Left forelimb (tissue), 1 donor: ENCODE measurements at places on chromosomes 4 and X.

- peak; percentile 90 for DNase-seq
These were observed at the start of gene FAM241A for GRCh38 chr4:112145326-112145789. FAM241A (plus strand) TSS chr4:112145454; CDS start chr4:112145581, 127 bp downstream.

- no peak for DNase-seq
These were observed 9.8 kb downstream of the ZIC3 start for GRCh38 chrX:137575596-137576255.

DNA sequence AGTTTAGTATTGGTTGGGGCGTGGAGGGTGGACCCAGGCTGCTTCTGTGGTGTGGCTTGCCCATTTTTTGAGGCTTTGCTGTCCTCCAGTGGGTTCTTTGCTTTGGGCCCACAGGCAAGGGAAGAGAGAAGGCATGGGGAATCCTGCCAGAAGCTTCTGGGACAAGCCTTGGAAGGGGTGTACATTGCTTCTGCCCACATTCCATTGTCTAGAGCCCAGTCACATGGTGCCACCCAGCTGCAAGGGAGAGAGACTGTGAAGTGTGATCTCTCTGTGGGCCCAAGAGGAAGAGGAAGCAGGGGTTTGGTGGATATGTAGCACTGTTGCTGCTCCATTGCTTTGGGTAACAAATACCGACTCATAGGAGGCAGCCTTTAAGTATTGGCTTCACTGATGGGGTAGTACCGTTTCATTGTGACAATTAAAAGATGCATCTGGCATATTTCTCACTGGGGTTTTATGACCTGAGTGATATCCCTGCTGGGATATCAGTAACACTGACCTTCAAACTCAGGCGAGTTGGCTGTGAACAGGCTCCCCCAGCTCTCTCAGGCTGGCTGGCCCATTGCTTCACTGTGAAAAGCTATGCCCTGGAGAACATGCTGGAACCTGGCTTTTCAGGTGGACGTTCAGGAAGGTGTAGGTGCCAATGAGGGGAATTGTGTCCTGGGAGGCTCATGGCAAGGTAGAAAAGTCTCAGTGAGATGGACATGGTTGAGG is 85.9 kb downstream of the CLDN34 start:
- no peak for DNase-seq

DNA sequence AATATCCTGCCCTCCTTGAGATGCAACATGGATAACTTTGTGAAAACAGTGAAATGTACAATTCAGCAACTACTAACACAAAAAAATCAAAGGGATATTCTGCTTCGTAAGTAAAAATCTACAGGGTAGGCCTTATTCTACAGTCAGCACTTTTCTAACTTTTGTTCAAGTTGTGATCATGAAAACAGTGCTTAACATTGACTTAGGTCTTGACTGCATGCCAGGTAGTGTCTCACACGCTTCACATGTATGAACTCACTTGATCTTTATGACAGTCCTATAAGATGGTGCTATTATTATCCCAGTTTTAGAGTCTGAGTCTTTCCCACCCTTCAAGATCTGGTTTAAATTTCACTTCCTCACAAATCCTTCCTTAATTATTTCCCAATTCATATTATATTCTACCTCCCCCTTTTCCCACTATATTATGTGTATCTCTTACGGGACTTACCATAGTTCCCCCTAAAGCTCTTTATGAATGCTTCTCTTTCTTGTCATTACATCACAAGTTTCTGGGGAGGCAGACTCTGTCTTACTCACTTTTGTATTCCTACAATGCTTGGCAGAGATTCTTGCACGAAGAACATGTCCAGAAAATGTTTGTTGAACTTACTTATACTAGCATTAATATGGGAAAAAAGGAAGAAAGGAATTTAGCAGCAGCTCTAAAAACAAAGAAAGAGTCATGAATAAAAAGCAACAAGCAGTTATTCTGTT is 179.8 kb downstream of the SCFD2 start:
- no peak for DNase-seq

DNA sequence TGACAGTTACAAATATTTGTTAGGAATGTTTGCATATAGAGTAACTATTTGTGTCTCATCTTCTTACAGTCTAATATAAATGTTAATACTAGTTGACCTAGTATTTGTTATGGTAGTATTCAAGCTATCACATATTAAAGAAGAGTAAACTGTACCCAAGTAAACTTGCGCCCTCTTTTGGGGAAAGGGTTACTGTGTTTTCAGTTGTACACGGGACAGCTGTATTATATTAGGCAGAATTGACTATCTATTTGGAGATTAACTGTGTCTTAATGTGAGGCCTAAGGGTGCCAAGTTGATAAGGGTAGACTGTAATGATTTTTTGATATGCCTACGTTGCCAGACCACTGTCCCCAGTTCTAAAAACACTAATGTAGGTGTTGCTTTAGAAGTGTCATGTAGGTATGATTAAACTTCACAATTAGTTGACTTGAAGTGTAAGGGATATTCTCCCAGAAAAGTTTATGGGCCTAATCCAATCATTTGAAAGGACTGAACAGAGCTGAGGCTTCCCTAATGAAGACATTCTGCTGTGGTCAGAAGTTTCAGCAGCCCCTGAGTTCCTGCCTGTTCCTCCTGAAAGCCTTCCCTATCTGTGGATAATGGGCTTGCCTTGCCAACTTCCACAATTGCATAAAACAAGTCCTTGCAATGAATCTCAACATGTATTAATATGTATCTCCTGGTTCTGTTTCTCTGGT is 172.8 kb upstream of the CXCL13 start:
- no peak for DNase-seq

- DNase-seq: peak; percentile 71
These were observed 297.8 kb downstream of the RAPGEF2 start for GRCh38 chr4:159400558-159401225.
